Neural progenitor cell (in vitro differentiated cells): ENCODE measurements at places on chromosomes 5 and 9.

- H3K27ac ChIP-seq, result no peak overlapping the region
- H3K36me3 ChIP-seq, result no peaks in the 10 kb centered on the region
- no peak overlapping the region for H3K4me3 ChIP-seq
These were observed 54.8 kb downstream of the SV2C start for GRCh38 chr5:76137887-76138542.

- no peak overlapping the region for H3K27ac ChIP-seq
- DNase-seq, result no peak
- H3K27me3 ChIP-seq, result no peaks in the 10 kb centered on the region
- no peak overlapping the region for H3K4me3 ChIP-seq
- peaks cover 3% of the 10 kb centered on the region for H3K36me3 ChIP-seq
These were observed 24.9 kb downstream of the IPPK start for GRCh38 chr9:92645041-92645440.

GRCh38 chr5:54533541-54534190, 16.1 kb downstream of the SNX18 start:
- no peak overlapping the region for H3K4me3 ChIP-seq
- H3K4me1 ChIP-seq, result peaks cover 15% of the 10 kb centered on the region
- no peaks in the 10 kb centered on the region for H3K36me3 ChIP-seq
- peak overlapping the region; percentile 32 for H3K27ac ChIP-seq
- H3K27me3 ChIP-seq, result no peaks in the 10 kb centered on the region

GRCh38 chr5:83827111-83827557, 106.5 kb upstream of the HAPLN1 start:
- H3K36me3 ChIP-seq, result no peaks in the 10 kb centered on the region
- no peak overlapping the region for H3K4me3 ChIP-seq
- no peak for DNase-seq

GRCh38 chr5:151772846-151773561, 1.2 kb downstream of the G3BP1 start:
- peak overlapping the region; percentile 97 for H3K4me3 ChIP-seq
- peak overlapping the region; percentile 90 for H3K27ac ChIP-seq
- peaks cover 40% of the 10 kb centered on the region for H3K4me1 ChIP-seq
- DNase-seq, result no peak
- H3K36me3 ChIP-seq, result no peaks in the 10 kb centered on the region

GRCh38 chr9:7121664-7122063, 363.9 kb downstream of the KDM4C start:
- no peaks in the 10 kb centered on the region for H3K27me3 ChIP-seq
- no peaks in the 10 kb centered on the region for H3K4me1 ChIP-seq
- H3K4me3 ChIP-seq, result no peak overlapping the region
- no peaks in the 10 kb centered on the region for H3K36me3 ChIP-seq

- no peaks in the 10 kb centered on the region for H3K36me3 ChIP-seq
- no peak for DNase-seq
- H3K27ac ChIP-seq, result no peak overlapping the region
- no peaks in the 10 kb centered on the region for H3K4me1 ChIP-seq
- H3K27me3 ChIP-seq, result peaks cover 57% of the 10 kb centered on the region
These were observed 2.7 kb upstream of the IRF1 start for GRCh38 chr5:132493241-132493640.

GRCh38 chr9:93585259-93585658, 8.9 kb downstream of the PHF2 start:
- no peak overlapping the region for H3K4me3 ChIP-seq
- peaks cover 13% of the 10 kb centered on the region for H3K4me1 ChIP-seq
- H3K27ac ChIP-seq, result no peak overlapping the region
- no peak for DNase-seq

GRCh38 chr5:34576891-34577666, 79.0 kb upstream of the RAI14 start:
- H3K4me1 ChIP-seq, result peaks cover 7% of the 10 kb centered on the region
- no peaks in the 10 kb centered on the region for H3K36me3 ChIP-seq
- H3K4me3 ChIP-seq, result no peak overlapping the region
- no peak overlapping the region for H3K27ac ChIP-seq

GRCh38 chr5:53030893-53031292, 41.7 kb downstream of the ITGA2 start:
- H3K4me3 ChIP-seq, result no peak overlapping the region
- no peak overlapping the region for H3K27ac ChIP-seq
- H3K36me3 ChIP-seq, result no peaks in the 10 kb centered on the region
- no peaks in the 10 kb centered on the region for H3K4me1 ChIP-seq
- H3K27me3 ChIP-seq, result no peaks in the 10 kb centered on the region
- no peak for DNase-seq

GRCh38 chr9:15867334-15867733, 314.5 kb downstream of the CCDC171 start:
- H3K4me3 ChIP-seq, result no peak overlapping the region
- DNase-seq, result no peak
- H3K27ac ChIP-seq, result no peak overlapping the region
- H3K4me1 ChIP-seq, result no peaks in the 10 kb centered on the region
- H3K27me3 ChIP-seq, result no peaks in the 10 kb centered on the region
- H3K36me3 ChIP-seq, result no peaks in the 10 kb centered on the region
